ENCODE measurements at places on chromosomes 1 and 21.
A peak's percentile ranks its signal among the peaks of the same experiment; 100 is the strongest.

DNA sequence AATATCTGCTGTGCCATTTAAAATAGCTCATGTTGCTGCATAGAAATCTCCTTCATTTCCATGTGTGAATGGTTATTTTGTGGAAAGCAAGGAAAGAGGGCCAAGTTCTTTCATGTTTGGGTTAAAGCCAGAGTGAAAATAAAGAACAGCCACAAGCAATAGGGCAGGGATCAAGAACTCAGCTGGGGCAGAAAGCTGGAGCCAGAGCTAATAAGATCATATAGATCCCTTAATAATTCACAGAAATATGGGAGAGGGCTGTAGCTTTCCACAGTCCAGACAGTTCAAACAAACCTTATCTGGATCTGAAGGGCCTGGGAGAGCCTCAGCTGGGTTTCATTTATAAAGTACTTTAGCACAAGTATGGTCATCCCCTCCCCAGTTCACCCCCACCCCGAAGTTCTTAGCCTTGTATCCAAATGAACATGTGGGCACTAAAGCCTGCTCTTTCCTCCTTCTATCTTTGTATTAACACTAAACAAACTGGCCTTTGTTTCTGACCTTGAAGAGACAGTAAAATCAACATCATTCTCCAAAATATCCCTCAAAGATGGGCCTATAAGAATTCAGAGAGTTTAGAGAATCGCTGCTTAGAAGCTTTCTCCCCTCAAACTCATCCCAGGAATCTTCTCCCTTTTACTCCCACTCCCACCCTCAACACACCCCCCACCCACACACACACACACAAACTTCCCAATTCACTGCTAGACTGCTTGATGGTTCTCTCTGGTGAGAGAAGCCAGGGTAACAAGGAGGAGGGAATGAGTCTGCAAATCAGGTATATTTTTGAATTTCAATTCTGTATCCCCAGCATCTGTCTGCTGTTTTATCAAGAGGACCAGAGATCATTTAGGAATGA lies 41.7 kb downstream of the UTP25 start:
- DNase-seq = no peak

GRCh38 chr1:153072806-153073726 lies 1.7 kb upstream of the SPRR2B start:
- DNase-seq = no peak

DNA sequence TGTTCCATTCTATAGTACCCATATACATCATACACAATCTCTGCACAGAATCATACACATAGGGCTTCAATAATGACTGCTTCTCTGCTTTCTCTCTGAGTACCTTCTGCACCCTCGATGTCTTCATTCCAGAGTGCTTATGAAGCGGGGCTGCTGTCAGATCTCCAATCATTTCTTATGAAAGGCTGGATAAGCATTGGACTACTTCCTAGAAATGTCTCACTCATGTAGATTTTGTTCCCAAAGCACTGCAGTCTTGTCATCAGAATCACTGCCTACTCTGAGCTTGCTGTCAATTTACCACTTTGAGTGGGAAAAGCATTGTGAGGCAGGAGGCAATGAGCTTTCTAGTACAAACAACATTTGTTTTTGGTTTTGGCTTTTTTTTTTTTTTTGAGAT lies 179.0 kb downstream of the SLC35F3 start:
- DNase-seq = no peak

DNA sequence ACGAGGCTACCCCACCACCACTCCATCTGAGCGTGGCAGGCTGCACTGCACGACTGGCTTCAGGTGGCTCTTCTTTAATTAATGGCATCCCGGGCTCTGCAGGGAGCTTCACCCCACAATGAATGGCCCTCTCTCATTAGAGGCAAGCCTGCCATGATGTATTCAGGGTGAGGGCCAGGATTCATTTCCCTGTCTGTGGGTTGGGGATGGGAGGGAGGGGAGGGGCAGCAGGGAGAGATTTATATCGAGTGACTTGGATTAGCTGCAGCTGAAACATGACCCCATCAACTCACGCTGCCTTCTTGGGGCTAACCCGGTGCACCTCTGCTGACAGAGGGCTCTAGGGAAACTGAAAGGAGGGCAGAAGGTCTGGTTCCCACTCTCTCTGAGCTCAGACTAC lies 54.2 kb downstream of the ERI3 start:
- DNase-seq = no peak

DNA sequence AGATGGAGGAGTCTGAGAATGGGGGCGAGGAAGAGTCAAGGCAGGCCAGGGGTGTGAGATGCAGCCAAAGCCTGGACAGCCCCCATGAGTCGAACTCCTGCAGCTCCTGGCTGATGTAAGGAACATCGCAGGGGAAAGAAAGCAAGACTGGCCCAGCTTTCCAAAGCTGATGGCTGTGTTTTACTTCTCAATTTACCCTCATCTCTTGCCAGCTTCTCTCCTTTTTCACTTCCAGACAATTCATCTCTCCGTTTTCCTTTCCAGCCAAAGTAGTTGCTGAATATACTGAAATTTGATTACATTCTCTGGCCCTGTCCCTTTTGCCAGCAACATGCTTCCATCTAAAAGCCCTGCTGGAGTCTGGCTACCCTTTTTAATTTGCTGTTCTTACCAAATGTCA lies 40.0 kb upstream of the UBE2U start:
- DNase-seq = no peak

GRCh38 chr1:245116131-245116530 lies 38.7 kb upstream of the KIF26B start:
- DNase-seq = no peak

- no peak for DNase-seq
These were observed 97.7 kb upstream of the SLC25A33 start for GRCh38 chr1:9441451-9442133.

GRCh38 chr1:65605621-65606020 lies 185.2 kb downstream of the LEPR start:
- DNase-seq = no peak

GRCh38 chr1:87478231-87478630 lies 149.6 kb downstream of the LMO4 start:
- no peak for DNase-seq

- no peak for DNase-seq
These were observed 37.4 kb downstream of the RHOU start for GRCh38 chr1:228772516-228773212.

GRCh38 chr1:71586030-71586429 lies 505.2 kb upstream of the ZRANB2 start:
- no peak for DNase-seq

GRCh38 chr1:202938287-202938925 lies 11.4 kb upstream of the KLHL12 start:
- DNase-seq = peak; percentile 2

GRCh38 chr1:87829360-87829759 lies 500.7 kb downstream of the LMO4 start:
- no peak for DNase-seq

DNA sequence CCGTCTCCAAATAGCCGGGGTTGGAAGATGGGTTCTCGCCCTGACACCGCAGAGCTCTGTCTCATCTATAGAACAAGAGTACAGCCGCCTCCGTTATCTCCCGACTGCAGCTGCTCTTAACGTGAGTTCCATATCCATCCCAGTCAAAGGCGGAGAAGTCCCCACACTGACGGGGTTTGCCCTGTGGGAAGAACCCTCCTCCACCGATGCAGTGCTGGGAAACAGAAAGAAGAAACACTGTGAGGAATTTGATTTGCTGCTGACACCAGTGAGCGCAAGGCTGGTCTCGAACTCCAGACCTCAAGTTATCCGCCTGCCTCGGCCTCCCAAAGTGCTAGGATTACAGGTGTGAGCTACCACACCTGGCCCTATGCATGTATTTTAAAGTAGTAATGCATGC lies 9.5 kb downstream of the ITLN2 start:
- no peak for DNase-seq

DNA sequence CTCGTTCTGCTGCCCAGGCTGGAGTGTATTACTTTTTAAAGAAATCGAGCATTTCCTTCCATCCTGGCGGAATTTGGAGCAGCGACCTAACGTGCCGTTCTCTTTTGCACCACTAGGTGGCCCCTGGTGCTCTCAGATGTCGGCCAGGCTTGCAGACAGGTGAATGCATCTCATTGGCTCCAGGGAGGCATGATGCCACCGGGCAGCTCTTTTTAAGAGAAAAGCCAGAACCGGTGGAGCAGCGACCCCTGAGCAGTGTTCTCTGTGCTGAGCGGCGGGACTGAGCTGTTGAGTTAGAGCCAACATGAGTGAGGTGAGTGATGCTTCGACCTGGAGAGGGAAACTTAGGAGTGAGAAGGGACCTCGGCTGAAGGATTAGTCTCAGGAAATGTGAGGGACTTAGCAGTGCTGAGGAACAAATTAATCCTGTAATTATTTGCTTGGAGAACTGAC lies at the start of gene PCP4:
Gene PCP4 (plus strand): TSS at position 241 of the 453 bp plus-strand sequence. CDS start 64 bp downstream, at position 305.
- DNase-seq = no peak

DNA sequence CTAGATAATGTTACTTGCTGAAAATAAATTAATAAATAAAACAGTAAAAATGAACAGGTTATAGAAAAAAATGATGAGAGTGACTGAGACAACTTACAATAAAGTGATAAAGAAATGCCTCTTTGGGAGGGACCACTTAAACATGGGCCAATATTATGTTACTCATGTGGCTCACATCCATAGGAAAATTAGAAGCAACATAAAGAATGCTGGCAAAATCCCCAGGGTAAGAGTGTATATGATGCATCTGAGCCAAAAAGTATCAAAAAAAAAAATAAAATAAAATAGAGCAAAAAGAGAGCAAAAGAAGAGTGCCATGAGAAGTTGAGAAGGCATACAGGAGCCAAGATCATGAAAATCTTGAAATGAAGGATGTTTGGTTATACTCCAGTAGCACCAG lies 818.0 kb downstream of the LTN1 start:
- no peak for DNase-seq

Data from GF-D8 (cell line).